ENCODE measurements at places on chromosomes 11 and 22. TPM values are rescaled to one million over a fixed set of nuclear protein-coding genes. Genes with fewer than 3 reads are reported as not detected.

GRCh38 chr11:102794382-102794781 lies 3.6 kb downstream of the MMP1 start:
- no peak for DNase-seq

DNA sequence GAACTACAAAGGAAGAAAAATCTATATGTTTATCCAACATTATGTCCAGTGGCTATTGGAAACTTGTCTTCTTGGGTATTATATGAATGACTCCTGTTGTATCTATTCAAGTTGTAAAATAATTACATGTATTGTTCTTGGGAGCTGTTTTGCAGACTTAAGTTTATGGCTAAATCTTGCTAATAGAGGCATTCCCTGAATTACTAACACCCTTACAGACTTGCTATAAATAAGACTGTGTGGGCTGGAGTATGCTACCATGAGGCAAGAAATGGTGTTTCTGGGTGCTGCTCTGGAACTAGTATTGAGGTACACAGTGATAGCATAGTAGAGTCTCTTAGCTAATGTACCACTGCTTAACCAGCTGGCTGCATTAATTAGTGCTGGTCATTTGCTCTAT lies 155.1 kb downstream of the HIPK3 start:
- no peak for DNase-seq

- DNase-seq: no peak
These were observed 63.2 kb upstream of the ARFGAP3 start for GRCh38 chr22:42920101-42920820.

DNA sequence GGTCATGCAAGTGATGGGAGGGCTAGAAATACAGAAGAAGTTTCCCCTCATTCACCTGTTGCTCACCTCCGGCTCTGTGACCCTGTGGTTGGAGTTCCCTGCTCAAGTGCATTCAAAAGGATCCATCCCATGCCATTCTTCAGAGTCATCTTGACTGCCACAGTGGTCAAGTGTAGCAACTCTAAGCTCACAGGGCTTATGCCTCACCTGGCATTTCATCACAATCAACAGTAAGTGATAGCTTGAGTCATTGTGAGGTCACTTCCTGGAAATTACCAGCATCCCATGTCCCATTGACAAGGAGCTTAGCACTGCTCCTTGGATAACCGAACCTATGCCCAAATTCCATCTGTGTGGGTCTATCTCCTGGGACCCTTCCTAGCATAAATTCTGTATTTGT lies 55.6 kb downstream of the OR4C45 start:
- no peak for DNase-seq

- no peak for DNase-seq
These were observed 6.5 kb upstream of the TRMT2A start for GRCh38 chr22:20123366-20124082.

DNA sequence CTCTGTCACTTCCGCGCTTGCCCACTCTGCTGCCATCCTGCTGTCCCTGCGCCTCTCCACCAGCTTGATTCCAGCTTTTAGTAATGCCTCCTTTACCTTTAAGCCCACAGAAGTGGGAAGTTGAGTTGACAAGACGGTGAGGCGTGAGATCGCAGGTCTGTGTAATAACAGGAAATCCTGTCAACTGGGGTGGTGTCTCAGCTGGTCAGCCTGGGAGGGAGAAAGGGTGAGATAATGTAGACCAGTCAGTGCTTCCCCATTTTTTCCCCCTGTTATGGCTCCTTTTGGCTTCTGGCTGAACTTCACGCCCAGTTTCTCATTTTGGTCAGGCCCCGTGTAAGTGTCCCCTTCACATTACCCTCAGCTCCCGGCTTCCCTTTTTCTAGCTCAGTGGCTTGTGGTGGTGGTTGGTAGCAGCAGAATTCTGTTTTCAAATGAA lies 98.9 kb downstream of the TRAF6 start:
- no peak for DNase-seq

GRCh38 chr22:29030016-29030617 lies 31.5 kb downstream of the C22orf31 start:
- DNase-seq: no peak

GRCh38 chr11:12802418-12803085 lies 128.3 kb downstream of the TEAD1 start:
- no peak for DNase-seq

- DNase-seq: no peak
These were observed 7.1 kb downstream of the CD44 start for GRCh38 chr11:35146074-35146521.

- no peak for DNase-seq
These were observed 506 bp downstream of the MCM5 start for GRCh38 chr22:35400501-35400790.

TRIM48 gene
- not detected for total RNA-seq

APOBEC3A gene
- not detected for total RNA-seq

NUP50 gene
- total RNA-seq: 153 TPM

LINC01488 gene
- not detected for total RNA-seq

SLC5A12 gene
- total RNA-seq: not detected

SEPTIN3 gene
- total RNA-seq: 4.1 TPM

APOL2 gene
- 30.1 TPM for total RNA-seq

NUCB2 gene
- 171 TPM for total RNA-seq

Measured in naive thymus-derived CD4-positive, alpha-beta T cell (primary cell).